ENCODE measurements at places on chromosomes 1 and 21. TPM values are rescaled to one million over a fixed set of nuclear protein-coding genes. Genes with fewer than 3 reads are reported as not detected.

DNA sequence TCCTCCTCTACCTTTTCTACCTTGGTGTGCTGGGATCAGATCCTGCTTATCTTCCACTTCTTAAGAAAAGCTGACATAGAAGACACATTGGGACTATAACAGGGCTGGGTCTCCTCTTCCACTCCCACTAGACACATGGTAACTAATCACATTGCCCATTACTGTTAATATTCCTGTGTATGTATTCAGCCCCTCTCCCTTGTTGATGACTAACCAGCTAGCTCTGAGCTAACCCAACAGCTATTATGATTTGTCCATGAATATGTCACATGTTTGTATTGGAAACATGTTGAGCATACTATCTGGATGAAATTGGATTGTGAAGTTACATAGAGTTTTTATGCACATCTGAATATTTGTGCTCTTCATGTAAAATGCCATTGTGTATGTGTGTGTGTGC is 52.9 kb downstream of the MPZL1 start:
- DNase-seq, result peak; percentile 42

DNA sequence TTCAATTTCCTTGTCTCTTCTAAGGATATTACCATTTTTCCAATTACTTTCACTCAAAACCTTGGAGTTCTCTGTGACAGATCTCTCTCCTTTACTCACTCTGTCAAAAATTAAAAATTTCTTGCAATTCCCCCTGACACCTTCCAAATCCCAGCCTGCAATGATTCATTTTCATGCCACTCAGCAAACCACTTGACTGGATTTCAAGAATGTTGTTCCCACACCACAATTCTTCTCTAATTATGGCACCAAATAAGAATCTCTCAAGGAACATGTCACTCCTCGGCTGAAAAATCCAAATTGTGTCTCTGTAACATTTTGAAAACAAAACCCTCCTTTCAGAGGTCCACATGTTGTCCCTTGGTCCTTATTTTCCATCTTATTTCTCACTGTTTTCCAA is 438.9 kb upstream of the ZP4 start:
- no peak for DNase-seq

DNA sequence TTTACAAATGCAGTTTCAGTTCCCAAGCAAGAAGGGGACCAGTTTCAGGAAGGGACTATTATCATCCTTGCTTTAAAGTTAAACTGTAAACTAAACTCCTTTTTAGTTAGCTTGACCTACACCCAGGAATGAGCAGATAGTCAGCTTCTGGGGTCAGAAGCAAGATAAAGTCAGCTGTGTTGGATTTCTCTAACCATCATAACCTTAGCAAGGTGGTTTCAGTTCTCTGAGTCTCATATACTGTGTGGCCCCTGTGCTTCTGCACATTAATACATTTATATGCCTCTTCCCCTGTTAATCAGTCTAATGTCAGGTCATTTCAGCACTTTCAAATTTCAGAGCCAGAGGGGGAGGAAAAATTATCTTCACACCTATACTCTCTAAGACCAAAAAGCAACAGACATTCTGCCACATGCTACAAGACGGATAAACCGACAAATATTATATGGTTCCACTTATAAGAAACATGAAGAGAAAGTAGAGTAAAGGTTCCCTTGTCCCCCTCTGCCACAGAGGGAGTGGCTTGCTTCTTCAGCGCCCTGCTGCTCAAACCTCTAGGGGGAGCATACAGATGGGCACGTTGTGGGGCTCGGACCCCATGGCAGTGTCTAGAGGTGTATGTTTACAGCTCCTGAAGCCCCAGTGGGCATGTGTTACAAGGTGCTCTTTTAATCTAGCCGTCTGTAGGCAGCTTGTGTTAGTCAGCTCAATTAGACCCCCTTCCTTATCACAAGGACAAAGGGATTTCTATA is 89.1 kb downstream of the SMYD3 start:
- no peak for DNase-seq

- no peak for DNase-seq
Measured at GRCh38 chr1:119467857-119468668, 38.9 kb upstream of the HSD3B1 start.

DNA sequence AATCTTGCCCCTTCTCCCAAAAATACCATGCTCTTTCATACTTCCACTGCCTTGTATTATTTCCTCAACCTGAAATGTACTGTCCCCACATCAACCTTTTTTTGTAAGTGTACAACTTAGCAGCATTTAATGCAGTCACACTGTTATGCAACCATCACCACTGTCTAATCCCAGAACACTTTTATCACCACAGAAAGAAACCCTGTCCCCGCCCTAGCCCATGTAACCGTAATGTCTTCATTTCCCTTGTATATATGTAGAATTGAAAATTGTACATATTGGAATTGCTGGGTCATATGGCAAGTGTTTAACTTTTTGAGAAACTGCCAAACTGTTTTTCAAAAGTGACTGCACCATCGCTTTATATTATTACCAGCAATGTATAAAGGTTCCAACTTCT is 37.4 kb downstream of the PTP4A2 start:
- DNase-seq, result no peak

DNA sequence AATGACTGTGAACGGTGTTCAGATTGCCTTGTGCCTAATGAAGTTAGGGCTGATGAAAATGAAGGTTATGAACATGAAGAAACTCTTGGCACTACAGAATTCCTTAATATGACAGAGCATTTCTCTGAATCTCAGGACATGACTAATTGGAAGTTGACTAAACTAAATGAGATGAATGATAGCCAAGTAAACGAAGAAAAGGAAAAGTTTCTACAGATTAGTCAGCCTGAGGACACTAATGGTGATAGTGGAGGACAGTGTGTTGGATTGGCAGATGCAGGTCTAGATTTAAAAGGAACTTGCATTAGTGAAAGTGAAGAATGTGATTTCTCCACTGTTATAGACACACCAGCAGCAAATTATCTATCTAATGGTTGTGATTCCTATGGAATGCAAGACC is 96.6 kb downstream of the ZFYVE9 start:
- peak; percentile 80 for DNase-seq

DNA sequence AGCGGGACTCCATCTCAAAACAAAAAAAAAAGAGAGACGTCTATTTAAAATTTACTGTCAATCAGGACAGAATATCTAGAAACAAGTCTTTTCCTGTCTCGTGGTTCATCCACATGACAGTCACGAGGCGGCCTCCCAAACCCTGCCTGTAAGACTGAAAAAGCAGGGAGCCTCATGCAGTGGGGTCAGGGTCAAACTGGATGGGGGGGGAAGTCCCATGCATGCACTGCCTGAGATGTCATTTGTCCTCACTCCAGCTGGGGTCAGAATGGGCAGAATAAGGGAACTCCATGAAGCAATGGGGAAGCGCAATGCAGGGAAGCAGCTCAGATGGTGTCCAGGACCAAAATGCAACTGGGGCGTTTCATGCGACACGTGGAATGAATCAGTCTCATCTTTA is 85.5 kb downstream of the PIK3CD start:
- DNase-seq, result no peak

DNA sequence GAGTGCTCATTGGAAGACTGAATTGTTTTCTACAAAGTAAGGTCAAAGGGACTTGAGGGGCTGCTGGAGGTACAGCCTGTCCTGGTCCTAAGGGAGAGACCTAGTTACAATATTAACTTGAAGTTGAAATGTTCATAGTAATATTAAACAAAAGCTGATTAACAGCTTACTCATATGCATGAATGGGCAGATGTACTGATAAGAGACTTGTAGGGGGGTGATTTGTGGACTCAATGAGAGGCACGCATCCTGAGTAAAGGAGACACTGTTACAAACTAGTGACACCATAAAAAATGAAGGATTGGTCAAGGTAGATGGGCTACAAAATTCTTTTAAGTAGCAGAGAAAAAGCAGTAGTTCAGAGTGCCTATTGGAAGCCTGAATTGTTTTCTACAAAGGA is 2.7 kb downstream of the HSD11B1 start:
- DNase-seq, result peak; percentile 67

- no peak for DNase-seq
Measured at GRCh38 chr1:172713466-172713865, 54.6 kb downstream of the FASLG start.

DNA sequence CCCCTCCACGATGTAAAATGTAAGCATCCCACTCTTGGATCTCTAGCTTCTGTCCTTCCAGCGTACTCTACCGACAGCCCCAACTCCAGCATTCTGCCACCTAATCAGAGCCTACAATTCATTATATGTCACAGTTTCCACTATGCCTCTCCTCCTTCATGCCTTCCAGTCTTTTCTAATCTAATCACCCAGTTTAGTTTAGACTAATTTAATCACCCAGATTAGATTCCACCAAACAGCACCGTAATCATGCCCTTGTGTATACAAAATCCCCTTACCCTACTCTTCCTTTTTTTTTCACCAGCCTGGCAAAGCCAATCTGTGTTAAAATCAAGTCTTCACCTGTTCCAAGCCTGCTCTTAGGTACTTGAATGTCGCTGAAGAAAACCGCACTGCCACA is 49.8 kb upstream of the KANK4 start:
- DNase-seq, result no peak

DNA sequence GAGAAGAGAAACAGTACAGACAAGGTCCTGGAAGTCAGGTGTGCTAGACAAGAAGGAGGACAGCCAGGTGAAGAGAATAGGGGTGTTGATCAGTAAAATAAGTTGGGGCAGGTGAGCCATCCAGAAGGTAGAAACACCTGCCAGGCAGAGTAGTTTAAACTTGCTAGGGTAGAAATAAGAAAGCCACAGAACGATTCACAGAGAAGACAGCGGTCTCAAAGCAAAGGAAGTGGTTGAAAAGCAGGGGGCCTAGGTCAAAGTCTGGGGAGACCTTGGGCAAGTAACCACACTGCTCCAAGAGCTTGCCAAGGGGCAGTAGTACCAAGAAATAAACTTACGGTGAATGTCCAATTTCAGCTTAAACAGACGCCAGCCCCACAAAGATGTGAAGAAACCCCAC is 116.6 kb upstream of the PROX1 start:
- DNase-seq, result no peak

GRCh38 chr1:45243476-45244343 is 37.3 kb upstream of the ZSWIM5 start:
- DNase-seq, result no peak

GRCh38 chr1:8580566-8580965 is 236.9 kb downstream of the RERE start:
- DNase-seq, result no peak

DNA sequence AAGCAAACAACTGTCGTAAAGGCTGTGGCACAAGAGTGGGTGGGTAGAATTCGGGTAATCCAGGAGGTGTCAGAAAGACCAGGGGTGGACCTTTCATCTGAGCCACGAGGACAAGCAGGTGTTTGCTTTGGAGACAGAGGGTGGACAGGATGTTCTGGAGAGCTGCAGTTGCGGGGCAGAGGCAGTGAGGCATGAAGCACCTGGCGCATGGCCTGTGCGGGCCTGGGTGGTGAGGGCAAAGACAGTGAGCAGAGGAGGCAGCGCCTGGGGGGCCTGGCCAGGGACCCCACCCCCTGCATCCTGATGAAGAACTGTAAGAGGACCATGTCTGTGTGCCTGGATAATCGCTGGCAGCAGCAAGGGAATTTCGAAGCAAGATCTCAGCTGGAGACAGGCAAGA is 24.9 kb downstream of the KIF26B start:
- no peak for DNase-seq

GRCh38 chr1:9687120-9687873 is 35.8 kb downstream of the PIK3CD start:
- peak; percentile 79 for DNase-seq

- DNase-seq, result no peak
Measured at GRCh38 chr1:172630056-172630818, 28.7 kb upstream of the FASLG start.

DNA sequence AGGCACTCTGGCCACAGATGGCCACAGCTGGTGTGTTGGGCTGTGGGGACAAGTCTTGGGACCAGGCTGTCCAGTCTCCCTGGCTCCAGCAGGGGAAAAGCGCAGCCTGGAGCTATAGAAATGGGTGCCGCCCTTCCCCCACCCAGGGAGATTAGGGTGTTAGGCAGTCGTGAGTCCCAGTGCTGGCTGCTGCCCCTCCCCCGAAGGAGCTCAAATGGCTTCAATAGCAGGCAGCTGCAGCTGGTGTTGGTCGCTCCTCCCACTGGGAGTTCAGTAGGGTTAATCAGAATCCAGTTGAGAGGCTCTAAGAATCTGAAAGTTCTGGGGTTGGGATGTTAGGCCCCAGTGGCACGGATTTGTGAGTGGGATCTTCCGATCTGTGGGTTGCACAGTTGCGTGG is 595.6 kb upstream of the PKN2 start:
- no peak for DNase-seq

GRCh38 chr21:29258626-29259338 is 39.9 kb upstream of the BACH1 start:
- DNase-seq, result peak; percentile 77

GRCh38 chr1:201511941-201512539 is 5.1 kb upstream of the CSRP1 start:
- no peak for DNase-seq

The LMX1A gene
- not detected for total RNA-seq

The CD1B gene
- not detected for total RNA-seq

The OR2L8 gene
- total RNA-seq, result 0.83 TPM

The PRRX1 gene
- total RNA-seq, result not detected

The MRPL24 gene
- total RNA-seq, result 25.0 TPM

Data from mammary epithelial cell (primary cell).